Lung (tissue), 17 donors: ENCODE measurements at places on chromosomes 1 and 21. TPM values are rescaled to one million over a fixed set of nuclear protein-coding genes. Genes with fewer than 3 reads are reported as not detected.

POGK gene
- 56.2 TPM for total RNA-seq

RAP1GAP gene
- 14.6 TPM for total RNA-seq

LDLRAD1 gene
- total RNA-seq: 30.1 TPM

GLMP gene
- 71.0 TPM for total RNA-seq

ADARB1 gene
- 40.9 TPM for total RNA-seq

INKA2 gene
- 12.5 TPM for total RNA-seq

DNAJC8 gene
- 38.9 TPM for total RNA-seq

GRCh38 chr1:94737124-94737998 lies 82.8 kb upstream of the SLC44A3 start:
- no peak overlapping the region for H3K4me3 ChIP-seq
- peak; percentile 46 for DNase-seq
- H3K36me3 ChIP-seq: no peaks in the 10 kb centered on the region

- no peaks in the 10 kb centered on the region for H3K36me3 ChIP-seq
- peaks cover 42% of the 10 kb centered on the region for H3K4me1 ChIP-seq
- H3K27me3 ChIP-seq: no peaks in the 10 kb centered on the region
- peak; percentile 85 for DNase-seq
These were observed at the start of gene MAN1A2 for GRCh38 chr1:117367046-117368025. TSS of gene MAN1A2 (plus strand) at chr1:117367449. CDS start at chr1:117368184, 735 bp downstream.

- H3K27ac ChIP-seq: no peak overlapping the region
- no peaks in the 10 kb centered on the region for H3K27me3 ChIP-seq
- no peaks in the 10 kb centered on the region for H3K36me3 ChIP-seq
- no peak for DNase-seq
- H3K4me1 ChIP-seq: no peaks in the 10 kb centered on the region
- H3K4me3 ChIP-seq: no peak overlapping the region
These were observed 37.2 kb downstream of the NUP210L start for GRCh38 chr1:154117642-154118041.

DNA sequence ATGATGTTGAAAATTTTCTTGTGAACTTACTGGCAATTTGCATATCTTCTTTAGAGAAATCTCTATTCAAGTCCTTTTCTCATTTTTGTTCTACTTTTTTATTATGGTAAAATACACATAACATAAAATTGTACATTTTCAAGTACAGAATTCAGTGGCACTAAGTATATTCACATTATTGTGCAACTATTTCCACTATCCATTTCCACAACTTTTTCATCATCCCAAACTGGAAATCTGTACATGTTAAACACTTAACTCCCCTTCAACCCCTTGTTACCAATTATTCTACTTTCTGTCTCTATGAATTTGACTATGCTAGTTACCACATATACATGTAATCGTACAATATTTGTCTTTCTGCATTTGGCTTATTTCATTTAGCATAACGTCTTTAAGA lies 19.4 kb downstream of the EPS15 start:
- no peaks in the 10 kb centered on the region for H3K4me1 ChIP-seq
- H3K27ac ChIP-seq: no peak overlapping the region
- peaks cover 4% of the 10 kb centered on the region for H3K36me3 ChIP-seq
- DNase-seq: no peak
- no peaks in the 10 kb centered on the region for H3K27me3 ChIP-seq
- no peak overlapping the region for H3K4me3 ChIP-seq

DNA sequence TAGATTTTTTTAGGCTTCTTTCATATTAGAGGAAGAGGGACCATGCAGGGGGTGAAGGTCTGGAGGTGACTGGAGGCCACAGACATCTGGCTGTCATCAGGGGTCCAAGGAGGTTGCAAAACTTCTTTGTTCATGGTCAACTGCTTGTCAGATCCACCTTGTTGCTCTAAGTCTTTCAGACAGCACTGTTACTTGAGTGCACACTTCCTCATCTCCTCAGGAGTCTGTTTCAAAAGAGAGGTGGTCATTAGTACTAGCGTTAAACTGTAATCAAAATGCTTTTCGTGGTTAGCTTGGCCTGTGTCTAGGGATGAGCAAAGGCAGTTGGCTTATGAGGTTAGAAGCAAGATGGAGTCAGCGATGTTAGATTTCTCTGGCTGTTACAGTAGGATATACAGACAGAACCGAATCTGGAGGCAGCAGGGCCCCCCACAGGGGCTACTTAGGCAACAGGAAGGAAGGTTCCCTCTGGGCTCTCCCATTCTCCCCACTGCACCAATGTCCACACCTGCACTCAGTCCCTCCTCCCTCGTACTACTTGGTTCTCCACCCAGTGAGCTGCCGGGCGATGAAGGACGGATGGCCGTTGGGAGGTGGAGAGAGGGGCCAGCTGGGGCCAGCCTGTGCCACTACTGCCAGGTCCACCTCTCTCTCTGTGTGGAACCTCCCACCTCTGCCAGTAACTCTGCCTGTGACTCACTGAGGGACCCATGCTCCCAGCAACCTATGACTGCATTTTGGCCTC lies 57.2 kb downstream of the TOR1AIP2 start:
- peaks cover 4% of the 10 kb centered on the region for H3K4me1 ChIP-seq
- no peak overlapping the region for H3K4me3 ChIP-seq
- peaks cover 2% of the 10 kb centered on the region for H3K27me3 ChIP-seq

DNA sequence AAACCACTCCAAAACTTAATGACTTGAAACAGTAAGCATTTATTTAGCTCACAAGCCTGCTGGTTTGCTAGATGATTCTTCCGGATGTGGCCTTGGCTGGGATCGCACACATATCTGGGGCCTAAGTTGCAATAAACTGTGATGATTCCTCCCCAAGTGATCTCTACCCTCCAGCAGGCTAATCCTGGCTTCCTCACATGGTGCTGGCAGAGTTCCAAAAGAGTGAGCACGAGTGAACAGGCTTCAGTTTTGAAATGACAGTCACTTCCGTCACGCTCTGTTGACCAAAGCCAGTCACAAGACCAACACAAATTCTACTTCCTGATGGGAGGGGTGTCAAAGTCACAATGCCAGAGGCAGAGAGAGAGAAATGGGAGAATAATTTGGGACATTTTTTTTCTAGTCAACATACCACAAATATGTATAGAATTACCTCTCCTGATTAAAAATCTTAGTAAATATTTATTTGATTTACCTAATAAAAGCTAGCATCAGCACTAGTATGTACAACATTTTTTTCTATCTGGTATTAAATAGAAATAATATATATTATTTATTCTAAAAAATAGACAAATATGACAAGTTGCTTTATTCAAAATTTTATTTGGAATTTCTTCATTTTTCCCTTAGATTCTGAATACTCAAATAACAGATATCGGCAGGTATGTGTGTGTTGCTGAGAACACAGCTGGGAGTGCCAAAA lies 292.7 kb downstream of the TPR start:
- no peak overlapping the region for H3K4me3 ChIP-seq
- H3K27me3 ChIP-seq: no peaks in the 10 kb centered on the region
- no peaks in the 10 kb centered on the region for H3K4me1 ChIP-seq
- DNase-seq: peak; percentile 83
- H3K36me3 ChIP-seq: peaks cover 4% of the 10 kb centered on the region
- peak overlapping the region; percentile 7 for H3K27ac ChIP-seq

- no peaks in the 10 kb centered on the region for H3K4me1 ChIP-seq
- H3K36me3 ChIP-seq: no peaks in the 10 kb centered on the region
- no peak overlapping the region for H3K4me3 ChIP-seq
- no peak overlapping the region for H3K27ac ChIP-seq
- H3K27me3 ChIP-seq: no peaks in the 10 kb centered on the region
These were observed 37.0 kb downstream of the CAPN8 start for GRCh38 chr1:223628233-223629125.

DNA sequence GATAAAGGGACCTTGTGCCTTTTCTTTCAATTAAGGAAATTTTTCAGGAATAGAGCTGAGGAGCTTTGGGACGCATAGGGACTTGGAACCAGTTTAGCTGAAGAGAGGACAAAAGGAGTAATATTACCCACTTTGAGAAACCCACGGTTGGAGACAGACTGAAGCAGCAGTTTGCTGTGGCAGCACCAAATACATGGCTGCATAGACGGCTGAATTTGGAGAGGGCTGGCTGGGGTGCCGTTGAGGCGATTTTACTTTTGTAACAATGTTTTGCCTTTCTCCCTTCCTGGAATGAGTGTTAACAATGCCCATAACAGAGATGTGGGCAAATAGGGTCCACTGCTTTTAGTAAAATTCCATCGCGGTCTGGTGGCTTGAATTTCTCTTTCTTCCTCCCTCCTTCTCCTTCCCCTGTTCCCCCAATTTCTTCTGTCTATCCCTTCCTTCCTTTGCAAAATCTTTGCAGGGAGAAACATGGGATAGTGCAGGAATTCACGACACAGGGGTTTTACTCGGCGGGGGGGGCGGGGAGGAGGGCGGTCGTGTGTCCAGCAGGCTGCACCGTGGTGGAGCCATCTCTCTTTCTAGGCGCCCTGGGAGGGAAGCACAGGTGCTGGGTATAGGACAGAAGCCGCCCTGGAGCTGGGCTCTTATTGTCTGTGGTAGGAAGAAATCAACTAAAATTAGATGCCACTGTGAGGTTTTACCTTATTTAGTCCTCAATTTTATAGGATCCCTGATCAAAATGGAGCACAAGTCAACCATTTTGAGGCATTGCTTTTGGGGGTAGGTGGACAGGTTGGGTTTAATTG lies 6.8 kb downstream of the LHX4 start:
- no peaks in the 10 kb centered on the region for H3K36me3 ChIP-seq
- no peaks in the 10 kb centered on the region for H3K4me1 ChIP-seq
- DNase-seq: no peak
- peaks cover 92% of the 10 kb centered on the region for H3K27me3 ChIP-seq

DNA sequence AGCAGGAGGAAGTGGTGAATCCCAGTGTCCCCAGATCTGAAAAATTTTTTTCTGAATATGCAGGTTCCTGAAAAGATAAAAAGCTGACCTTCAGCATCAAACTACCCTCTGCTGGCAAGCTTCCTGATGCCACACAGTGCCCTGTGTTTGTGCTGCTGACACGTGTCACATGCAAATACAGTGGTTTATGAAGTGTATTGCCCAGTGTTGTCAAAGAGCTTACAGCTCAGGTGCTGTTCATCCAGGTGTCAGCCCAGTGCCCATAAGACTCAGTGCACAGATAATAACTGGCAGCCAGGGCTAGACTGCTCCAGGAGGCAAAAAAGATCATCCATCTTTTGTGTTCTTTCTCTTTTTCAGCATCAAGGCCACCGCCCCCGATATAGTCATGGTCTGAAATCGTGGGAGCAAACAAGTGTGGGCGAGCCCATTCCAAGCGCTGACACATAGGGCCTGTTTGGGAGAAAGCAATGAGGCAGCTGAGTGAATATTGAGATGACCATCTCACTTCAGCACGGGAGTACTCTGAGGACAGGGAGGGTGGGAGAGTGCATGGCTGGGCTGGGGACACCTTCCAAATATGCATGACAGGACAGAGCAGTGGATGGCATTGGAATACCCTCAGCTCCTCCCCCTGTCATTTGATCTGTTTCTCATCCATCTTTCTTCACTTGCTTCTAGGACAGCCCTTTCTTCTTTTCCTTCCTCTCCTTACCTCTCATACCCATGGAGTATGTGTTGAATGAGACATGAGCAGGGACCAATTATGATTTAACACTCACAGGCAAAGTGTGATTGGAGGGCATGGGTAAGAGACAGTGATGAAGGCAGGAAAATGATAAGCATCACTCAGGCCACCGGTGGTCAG lies 6.4 kb upstream of the KCNK1 start:
- H3K4me1 ChIP-seq: no peaks in the 10 kb centered on the region
- no peak overlapping the region for H3K27ac ChIP-seq
- H3K4me3 ChIP-seq: no peak overlapping the region
- peaks cover 11% of the 10 kb centered on the region for H3K27me3 ChIP-seq
- H3K36me3 ChIP-seq: no peaks in the 10 kb centered on the region

DNA sequence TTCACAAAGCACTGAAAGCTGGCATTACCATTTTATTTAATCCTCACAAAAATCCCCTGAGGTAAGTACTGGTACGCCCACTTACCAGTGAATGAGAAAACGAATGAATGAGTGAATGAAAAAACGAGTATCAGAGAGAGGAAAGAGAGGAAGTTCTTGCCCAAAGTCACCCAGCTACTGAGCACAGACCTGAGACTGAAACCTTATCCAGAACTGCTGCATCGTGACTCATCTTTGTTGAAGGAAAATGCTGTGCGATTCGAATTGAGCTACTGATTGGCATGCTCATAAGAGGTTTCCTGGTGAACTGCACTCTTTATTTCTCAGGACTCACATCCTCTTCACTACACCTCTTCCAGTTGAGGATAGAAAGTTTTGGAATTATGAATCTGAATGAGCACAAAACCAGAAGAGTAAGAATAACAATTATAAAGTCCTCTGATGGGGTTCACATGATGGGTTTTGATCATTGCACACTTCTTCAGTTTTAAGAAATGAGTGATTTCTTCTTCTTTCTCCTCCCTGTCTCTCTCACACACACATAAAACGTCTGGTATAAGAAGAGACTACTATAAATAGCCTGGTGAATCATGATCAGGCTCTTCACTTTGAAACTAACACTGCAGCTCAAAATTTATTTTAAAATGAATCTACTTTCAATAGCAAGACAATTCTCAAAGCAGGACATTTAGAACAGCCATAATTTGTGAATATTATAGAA lies 32.1 kb downstream of the IL12RB2 start:
- no peaks in the 10 kb centered on the region for H3K36me3 ChIP-seq
- peaks cover 5% of the 10 kb centered on the region for H3K4me1 ChIP-seq
- no peak for DNase-seq

DNA sequence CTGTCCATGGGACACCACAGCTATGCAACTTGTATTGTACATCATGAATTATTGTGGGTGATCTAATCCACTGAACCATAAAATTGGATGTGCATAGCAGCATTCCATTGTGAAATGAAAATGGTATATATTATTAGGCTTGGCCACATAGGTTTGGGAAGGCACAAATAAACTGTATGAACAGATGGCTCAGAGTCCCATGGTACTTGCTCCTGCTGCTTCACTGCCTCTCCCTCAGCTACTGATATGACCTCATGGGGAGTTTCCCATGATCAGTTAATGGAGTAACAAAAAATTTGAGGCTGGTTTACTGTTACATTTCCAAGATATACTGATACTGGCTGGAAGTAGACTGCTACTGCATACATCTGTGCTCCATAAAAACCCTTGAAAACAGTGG lies 152.7 kb upstream of the NEGR1 start:
- H3K4me1 ChIP-seq: no peaks in the 10 kb centered on the region
- no peak overlapping the region for H3K4me3 ChIP-seq
- DNase-seq: no peak
- H3K27me3 ChIP-seq: no peaks in the 10 kb centered on the region

- DNase-seq: no peak
- no peaks in the 10 kb centered on the region for H3K27me3 ChIP-seq
- no peak overlapping the region for H3K4me3 ChIP-seq
- no peaks in the 10 kb centered on the region for H3K36me3 ChIP-seq
- no peaks in the 10 kb centered on the region for H3K4me1 ChIP-seq
These were observed 220.3 kb downstream of the PLPP3 start for GRCh38 chr1:56359056-56359455.

DNA sequence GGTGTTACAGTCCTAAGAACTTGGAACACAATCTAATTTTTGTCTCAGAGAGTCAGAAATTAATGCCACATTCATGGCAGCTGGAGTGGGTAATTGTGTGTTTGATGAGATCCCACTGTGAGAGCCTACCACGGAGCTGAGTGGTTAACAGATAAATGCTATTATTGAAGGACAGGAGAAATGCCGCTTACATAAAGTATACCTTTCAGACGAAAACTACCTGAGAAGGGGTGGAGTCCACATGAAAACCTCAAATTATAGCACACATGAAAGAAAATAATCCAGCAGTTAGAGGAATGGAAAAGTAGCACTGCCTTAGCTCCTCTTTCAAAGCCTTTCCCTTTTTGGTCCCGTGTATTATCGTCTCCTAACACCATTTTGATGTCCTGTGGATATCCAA lies 133.0 kb downstream of the BACH1 start:
- no peak for DNase-seq
- H3K27me3 ChIP-seq: no peaks in the 10 kb centered on the region
- peaks cover 2% of the 10 kb centered on the region for H3K4me1 ChIP-seq
- H3K36me3 ChIP-seq: no peaks in the 10 kb centered on the region
- H3K4me3 ChIP-seq: no peak overlapping the region

- peaks cover 9% of the 10 kb centered on the region for H3K27me3 ChIP-seq
- H3K27ac ChIP-seq: peak overlapping the region; percentile 74
- no peaks in the 10 kb centered on the region for H3K36me3 ChIP-seq
- DNase-seq: no peak
- H3K4me3 ChIP-seq: peak overlapping the region; percentile 54
These were observed 525 bp downstream of the RYR2 start for GRCh38 chr1:237042526-237042891.
